Putamen (tissue), 1 donor: ENCODE measurements at places on chromosomes 1 and 21.

- DNase-seq: no peak
Observed at GRCh38 chr1:222339376-222339947, 208.4 kb downstream of the HHIPL2 start.

DNA sequence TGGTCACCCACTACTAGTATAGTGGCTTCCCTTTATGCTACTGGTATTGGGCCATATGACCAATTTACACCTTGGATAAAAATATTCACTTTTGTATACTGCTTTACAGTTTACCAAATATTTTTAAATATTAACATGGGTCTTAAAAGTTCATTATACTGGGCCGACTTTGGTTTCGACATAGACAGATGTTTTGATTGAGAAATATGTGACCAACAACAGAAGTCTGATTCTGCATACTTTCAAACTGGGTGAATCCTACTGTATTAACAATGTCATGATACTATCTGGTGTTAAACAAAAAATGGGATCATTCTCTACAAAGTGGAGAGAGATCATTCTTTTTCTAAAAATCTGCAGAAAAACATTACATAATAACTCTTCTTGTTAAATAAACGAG is 134.8 kb downstream of the AKT3 start:
- DNase-seq: no peak

GRCh38 chr1:22876359-22877111 is 96.1 kb downstream of the LACTBL1 start:
- DNase-seq: peak; percentile 43

- no peak for DNase-seq
Observed at GRCh38 chr1:46174448-46175231, at the start of gene TSPAN1. Gene TSPAN1 (plus strand): TSS chr1:46175087. CDS start chr1:46181108, 6,021 bp downstream.

- no peak for DNase-seq
Observed at GRCh38 chr1:234706931-234707330, 97.0 kb upstream of the IRF2BP2 start.

DNA sequence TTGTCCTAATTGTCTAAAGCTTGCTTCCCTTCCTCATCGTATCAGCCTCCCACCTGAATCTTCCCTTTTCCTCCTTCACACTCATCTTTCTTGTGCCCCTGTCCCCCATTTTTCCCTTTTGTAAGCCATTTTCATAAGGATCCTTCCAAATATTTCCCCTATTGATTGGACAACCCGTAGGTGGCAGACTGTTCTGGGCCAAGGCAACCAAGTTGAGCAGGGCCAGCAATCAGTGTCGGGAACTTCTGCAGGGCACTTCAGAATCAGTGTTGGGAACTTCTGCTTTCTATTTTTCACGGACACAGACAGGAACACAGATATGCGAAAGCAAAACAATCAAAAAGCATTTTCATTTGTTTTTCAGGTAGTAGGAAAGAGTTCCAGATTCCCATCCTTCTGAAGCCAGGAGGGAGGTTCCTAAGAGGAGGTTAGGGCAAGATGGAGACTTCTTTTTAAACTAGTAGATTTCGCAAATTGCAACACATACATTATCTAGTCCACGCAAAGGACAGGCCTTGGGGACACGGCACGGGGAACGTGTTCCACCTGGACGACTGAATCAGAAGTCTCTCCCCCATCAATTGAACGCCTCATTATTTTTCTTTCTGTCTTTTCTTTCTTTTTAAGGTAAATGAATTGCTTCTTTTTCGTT is 691 bp upstream of the MPZL1 start:
- peak; percentile 58 for DNase-seq

DNA sequence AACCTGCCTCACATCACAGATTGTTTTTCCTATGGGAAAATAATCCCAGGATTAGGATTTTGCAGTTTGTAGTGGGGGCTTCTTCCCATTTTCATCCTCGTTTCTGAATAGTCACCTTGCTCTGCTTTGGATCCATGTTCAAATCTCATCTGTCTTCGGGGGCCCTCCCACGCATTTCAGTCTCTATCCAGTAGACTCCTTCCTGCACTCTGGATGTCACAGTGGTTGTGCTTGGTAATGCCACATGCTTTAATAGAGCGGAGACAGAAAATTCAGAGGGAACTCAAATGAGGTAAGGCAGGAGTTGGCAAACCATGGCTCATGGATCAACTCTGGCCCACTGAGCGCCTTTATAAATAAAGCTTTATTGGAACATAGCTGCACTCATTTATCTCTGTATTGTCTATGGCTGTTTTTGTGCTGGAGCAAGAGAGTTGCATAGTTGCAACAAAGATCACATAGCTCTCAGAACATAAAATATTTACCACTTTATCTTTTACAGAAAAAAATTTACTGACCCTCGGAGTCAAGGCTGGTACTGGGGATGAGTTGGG is 101.0 kb downstream of the SPATA46 start:
- DNase-seq: no peak

- DNase-seq: no peak
Observed at GRCh38 chr1:231431665-231432415, 9.8 kb upstream of the EGLN1 start.

- DNase-seq: no peak
Observed at GRCh38 chr21:41953831-41954653, at the start of gene C2CD2. Gene C2CD2 (minus strand): TSS chr21:41954018. CDS start chr21:41953648, 370 bp downstream.

DNA sequence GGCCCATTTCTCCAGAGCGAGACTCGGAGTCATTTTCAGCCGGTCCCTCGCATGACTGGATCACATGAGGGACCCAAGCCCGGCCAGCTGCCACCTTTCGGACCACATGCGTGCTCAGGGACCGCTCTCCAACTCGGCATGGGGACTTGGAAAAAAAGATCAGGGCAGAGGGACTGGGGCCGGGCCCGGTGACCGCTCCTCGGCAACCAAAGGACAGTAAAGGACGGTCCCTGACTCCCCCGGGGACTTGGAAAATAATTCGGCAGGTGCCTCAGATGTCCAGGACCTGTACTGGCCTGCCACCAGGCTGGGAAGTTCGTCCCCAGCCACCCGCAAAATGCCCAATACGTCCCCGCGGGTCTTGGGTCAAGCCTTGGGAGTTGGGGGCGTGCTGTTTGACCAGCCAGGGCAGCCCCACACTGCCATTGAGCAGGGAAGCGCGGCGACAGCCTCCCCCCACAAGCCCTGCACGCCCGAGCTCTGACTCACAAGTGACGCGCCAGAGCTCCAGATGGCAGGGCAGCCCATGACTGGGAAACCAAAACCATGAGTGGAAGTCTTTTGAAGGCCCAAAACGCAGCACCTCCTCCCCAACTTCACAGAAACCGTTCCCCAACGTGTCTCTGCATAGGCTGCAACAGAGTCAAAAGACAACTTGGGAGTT is 134.5 kb downstream of the LIPI start:
- DNase-seq: no peak

- DNase-seq: no peak
Observed at GRCh38 chr21:31450980-31451379, 106.9 kb upstream of the TIAM1 start.

DNA sequence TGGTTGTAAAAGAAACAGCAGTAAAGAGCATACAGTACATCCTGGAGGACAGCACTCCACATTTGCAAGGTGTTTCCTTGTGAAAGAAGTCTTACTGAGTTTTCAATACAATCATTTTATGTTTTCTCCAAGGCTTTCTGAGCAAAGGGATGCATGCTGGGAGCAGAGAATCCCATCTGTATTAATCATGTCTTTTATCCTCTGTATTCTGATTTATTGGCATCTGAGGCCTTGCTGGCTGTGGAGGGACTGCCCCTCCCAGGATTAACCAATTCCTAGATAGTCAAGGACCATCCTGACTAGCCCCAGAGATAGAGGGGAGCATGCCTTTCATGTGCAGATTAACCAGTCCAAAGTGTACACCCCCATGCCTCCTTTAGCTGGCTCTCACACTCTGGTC is 476.3 kb downstream of the SIPA1L2 start:
- DNase-seq: no peak

GRCh38 chr1:91661121-91661520 is 160.5 kb downstream of the CDC7 start:
- DNase-seq: no peak

GRCh38 chr1:10449751-10450150 is at the start of gene CORT:
Gene CORT (plus strand): TSS chr1:10450031. CDS start chr1:10450224, 193 bp downstream.
- DNase-seq: no peak

DNA sequence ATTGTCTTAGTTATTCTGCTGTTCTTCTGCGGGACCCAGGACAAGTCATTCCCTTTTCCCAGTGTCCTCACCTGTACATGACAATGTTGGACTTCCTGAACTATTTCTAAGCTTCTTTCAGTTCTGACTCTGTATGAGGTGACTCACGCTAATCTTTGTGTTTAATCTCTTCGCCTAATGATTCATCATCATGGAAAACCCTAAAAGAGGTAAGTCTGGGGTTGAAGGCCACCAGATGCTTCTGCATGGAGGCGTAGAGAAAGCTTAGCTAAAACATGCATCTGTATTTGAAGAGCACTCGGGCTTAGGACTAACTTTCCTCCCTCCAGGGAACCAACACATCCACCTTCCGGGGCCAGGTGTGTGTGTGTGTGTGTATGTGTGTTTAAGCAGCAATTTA is 7.4 kb downstream of the SPRR5 start:
- DNase-seq: no peak

DNA sequence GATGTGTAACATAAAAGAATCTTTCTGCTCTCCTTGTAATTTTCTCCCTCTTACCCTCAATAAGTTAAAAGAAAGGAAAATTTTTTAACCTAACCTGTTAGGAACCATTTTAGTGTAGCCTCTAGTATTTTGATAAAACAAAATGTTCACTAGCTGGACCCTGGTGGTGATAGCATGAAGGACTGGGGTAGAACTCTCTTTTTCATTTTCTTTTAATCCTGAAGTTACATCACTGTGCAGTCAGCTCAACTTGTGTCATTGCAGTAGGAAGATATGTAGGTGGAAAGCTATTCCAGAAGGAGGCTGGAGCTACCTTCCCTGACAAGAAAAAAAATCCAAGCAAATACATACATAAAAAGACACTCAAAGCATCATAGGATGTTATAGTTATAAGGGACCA is 39.3 kb downstream of the NFIA start:
- DNase-seq: no peak

DNA sequence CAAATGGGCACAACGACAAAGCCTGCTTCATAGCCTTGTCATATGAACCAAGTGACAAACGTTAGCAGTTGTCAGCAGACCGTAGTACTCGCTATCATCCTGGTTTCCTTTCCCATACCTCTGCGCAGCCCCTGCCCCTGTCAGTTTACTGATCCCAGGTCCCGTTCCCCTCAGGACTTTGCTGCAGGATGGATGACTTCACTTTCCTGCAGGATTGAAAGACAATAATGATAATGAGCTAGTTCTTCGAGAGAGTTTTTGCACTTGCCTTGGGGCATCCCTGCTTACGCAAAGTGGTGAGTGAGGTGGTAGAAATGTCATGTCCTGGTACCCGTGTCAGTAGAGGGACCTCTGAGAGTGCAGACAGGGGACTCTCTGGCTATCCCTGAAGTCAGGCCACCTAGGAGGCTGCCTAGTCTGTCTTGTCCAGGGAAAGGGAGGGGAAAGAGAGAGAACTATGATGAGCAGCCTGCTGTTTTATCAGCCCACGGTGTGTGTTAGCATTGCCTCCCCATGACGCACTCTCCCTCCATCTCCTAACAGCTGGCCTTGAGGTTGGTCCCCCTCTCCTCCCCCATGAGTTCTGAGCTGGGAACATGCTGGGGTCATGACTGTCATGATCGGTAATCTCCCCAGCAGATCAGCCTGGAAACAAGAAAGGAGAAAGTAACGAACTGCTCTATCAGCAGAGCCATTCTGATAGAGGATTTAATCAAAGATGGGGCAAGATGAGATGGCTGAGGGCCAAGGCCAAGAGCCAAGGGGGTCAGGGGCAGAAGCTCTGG is 53.7 kb downstream of the ELK4 start:
- no peak for DNase-seq

DNA sequence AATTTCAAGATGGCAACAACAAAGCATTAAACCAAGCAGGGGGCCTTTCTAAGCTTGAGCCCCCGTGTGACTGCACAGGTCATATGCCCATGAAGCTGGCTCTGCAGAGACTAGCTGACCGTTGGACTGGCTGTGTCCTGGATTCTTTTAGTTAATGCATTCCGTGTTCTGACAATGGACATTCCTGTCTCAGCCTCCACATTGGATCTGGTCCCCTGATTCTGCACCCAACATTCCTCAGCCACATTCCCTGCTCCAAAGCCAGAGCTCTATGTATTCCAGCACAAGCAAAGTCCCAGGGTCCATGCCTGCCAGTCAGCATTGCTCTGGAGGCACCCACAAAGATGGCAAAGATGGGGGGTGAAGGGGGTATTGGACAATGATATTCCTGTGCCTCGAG is 5.1 kb upstream of the NAV1 start:
- no peak for DNase-seq

DNA sequence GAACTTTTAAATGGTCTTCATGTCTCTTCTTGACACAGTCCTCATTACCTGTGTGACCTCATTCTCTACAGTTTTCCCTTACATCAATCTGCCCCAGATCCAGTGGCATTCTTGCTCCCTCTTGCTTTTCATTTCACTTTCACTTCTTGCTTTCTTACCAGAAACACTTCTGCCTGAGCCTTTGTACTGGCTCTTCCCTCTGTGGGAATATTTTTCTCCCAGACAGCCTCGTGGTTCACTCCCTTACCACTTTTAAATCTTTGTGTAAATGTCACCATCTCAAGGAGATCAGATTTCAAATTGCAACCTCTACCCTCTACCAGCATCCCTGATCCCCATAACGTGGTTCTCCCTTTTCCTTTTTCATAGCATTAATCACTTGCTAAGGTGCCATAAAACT is 73.2 kb downstream of the DISC1 start:
- no peak for DNase-seq

DNA sequence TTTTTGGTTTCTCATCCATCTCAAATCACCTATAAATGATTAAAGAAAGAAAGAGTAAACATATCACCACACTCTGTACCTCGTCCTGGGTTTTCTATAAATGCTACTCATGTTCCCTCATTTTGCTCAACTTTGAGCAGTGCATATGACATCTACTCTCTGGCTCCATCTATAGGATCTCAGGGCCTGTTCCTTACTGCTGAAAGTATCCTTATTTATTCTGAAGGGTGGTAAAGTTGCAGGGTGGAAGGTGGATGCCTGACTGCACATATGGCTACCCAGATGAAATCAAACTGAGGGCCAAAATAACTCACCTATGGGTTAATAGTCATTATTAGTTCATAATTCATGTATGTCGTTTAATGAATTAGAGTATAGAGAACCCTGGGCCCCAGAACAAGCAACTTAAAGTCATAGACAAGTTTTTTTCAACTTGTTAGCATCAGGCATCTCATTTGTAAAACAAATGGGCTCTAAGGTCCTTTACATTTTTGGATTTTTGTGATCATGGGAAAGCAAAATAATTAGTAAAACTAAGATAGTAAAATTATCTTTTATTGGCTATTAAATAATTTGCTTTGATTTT is 46.5 kb downstream of the NCF2 start:
- peak; percentile 46 for DNase-seq

- no peak for DNase-seq
Observed at GRCh38 chr1:3602375-3602774, 8.9 kb downstream of the MEGF6 start.

DNA sequence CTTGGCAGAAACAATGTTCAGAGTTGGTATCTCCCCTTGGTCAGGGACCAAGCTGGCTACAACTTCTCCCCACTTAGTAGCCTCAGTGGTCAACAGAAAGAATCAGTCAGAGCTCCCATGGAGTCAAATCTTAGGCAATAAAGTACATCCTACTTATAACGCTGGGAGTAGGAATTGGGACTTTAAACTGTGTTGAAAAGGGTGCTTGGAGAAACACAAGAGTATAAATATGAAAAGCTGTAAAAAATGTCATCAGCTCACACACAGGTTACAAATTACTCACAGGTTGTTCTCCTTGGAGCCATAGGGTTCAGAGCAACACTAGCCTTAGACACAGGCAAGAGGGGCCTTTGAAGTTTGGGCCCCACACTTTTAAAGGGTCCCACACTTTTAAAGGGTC is 67.4 kb downstream of the WLS start:
- no peak for DNase-seq

- DNase-seq: no peak
Observed at GRCh38 chr1:24944318-24944717, 14.2 kb upstream of the RUNX3 start.
